Activated T-helper 1 cell treated with Interleukin-2 at 50 U/mL for 16 hours (primary cell): ENCODE measurements at places on chromosomes 12 and 14.

- DNase-seq: no peak
Observed at GRCh38 chr12:111130336-111130735, 210.0 kb upstream of the MYL2 start.

GRCh38 chr14:61201171-61201570, 80.0 kb downstream of the TMEM30B start:
- no peak for DNase-seq

- no peak for DNase-seq
Observed at GRCh38 chr12:6646276-6647082, 753 bp downstream of the ACRBP start.

DNA sequence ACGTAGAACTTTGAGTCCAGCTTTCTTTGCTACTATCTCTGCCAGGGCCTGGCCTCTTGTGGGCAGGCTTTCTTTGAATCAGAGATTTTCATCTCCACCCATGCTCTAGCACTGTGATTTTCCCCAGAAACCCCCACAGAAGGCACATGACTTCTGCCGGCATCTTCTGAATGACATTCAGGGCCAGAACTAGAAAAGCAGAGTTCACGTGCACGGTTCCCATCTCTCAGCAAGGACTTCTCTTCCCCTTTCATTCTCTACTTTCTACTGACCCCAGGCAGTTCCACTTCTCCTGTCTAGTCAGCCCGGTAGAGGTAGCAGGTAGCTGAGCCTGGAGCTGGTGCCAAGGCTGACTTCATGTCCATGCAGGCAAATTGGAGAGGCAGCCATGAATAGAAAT, 26.9 kb downstream of the BATF start:
- no peak for DNase-seq

DNA sequence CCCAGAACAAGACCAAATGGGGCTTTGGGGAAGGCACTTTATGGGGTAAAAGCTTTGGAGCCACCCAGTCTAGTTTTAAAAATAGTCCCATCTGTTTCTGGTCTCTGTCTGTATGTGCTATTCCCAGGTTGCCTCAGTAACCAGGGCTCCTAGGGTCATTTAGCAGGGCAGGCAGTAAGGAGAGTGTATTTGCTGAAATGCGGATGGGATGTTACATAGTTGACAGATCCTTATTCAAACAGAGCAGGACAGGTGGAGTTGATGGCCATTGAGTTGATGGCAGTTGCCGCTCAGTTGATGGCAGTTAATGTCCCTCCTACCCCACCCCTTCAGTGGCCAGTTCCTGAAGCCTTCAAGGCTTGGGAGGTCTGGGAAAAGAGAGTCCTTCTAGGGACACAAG, 4.6 kb downstream of the ZC3H10 start:
- no peak for DNase-seq

GRCh38 chr14:91250912-91251311, 6.4 kb upstream of the GPR68 start:
- no peak for DNase-seq

GRCh38 chr14:69698572-69698971, 68.4 kb upstream of the SRSF5 start:
- no peak for DNase-seq

GRCh38 chr14:66842911-66843512, 335.1 kb downstream of the GPHN start:
- no peak for DNase-seq

DNA sequence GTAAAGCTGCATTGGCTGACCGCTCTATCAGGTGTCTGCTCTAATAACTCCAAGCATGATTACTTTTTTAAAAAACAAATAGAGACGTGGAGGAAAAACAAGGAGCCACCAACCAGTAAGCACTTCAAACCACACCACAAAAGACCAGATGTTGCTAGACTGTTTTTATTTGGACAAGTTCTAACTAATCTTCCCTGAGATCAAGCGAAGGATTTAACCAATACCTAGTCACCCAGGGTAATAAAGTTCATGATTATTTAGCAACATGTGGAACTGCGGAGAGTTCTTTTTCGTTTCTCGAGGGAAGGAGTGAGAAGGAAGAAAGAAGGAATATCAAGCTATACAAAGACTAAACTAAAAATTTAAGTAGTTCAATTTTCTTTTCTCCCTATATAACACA, 288.1 kb downstream of the DUSP6 start:
- DNase-seq: no peak

DNA sequence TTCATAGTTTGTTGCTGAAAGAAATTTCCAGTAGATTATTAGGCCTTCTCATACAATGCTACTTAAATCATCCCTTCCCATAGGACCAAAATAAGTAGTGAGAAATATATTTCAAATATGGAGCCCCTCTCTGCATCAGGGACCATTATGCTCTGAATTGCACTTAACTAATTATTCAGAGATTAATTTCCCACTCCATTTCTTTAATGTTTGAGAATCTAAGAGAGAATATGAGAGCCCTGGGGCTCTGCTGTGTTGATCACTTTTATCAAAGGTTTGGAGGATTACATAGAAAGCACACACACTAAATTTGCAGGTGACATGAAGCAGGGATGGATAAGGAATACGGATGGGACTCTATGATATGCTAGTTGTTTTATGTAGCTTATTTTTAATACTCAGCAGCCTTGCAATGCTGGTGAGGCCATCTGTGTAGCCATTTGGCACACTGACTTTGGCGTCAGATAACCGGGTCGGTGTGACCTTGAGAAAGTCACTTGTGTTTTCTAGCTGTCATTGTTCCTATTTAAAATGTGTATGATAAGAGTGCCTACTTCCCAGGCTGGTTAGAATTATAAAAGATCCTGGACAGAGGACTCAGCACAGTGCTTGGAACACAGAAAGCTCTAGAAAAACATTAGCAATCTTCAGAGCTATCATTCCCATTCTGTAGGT, 49.9 kb upstream of the FBXO21 start:
- no peak for DNase-seq

- no peak for DNase-seq
Observed at GRCh38 chr12:49344486-49345050, 2.1 kb upstream of the DNAJC22 start.

DNA sequence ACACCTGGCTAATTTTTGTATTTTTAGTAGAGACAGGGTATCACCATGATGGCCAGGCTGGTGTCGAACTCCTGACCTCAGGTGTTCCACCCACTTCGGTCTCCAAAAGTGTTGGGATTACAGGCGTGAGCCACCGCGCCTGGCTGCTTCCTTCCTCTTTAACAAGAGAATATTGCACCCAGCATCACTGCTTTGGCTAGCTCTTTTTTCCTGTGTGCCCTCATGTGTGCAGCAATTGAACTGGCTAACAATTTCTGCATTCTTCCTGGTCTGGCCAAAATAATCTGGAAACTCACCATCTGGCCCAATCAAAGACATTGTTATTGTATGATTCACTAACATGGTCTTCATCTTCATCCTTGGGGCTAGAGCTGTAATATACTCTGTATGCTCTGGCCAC, 2.7 kb upstream of the ASB8 start:
- DNase-seq: no peak

GRCh38 chr14:66641861-66642635, 134.1 kb downstream of the GPHN start:
- no peak for DNase-seq

- DNase-seq: peak; percentile 24
Observed at GRCh38 chr12:104957719-104958000, 430 bp downstream of the SLC41A2 start.

GRCh38 chr12:92233346-92234015, 87.8 kb upstream of the BTG1 start:
- no peak for DNase-seq

- DNase-seq: no peak
Observed at GRCh38 chr14:99481745-99482099, 513 bp downstream of the CCNK start.

DNA sequence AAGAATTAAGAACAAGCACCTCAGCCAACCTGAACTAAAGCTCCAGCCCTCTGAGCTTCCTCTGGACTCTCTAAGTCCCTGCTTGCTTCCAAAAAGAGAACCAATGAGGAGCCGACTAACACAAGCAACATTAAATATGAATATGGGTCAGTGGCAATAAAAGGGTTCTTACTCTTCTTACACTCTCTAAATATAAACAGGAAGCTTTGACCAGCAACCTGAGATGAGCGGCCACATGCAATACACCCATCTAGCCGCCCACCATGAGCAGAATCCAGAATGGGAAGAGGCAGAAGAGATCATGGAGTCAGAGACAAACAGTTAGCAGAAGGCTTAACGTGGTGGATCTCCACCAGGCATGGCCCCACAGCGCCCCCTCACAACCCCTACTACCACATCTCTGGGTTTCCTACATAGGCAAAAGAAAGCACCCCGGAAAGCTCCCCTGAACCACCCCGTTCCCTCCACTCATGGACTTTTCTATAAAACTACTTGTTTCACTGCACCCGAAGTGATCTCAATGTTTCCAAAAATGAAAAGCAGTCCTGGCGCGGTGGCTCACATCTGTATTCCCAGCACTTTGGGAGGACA, 59.4 kb downstream of the TTC7B start:
- no peak for DNase-seq

DNA sequence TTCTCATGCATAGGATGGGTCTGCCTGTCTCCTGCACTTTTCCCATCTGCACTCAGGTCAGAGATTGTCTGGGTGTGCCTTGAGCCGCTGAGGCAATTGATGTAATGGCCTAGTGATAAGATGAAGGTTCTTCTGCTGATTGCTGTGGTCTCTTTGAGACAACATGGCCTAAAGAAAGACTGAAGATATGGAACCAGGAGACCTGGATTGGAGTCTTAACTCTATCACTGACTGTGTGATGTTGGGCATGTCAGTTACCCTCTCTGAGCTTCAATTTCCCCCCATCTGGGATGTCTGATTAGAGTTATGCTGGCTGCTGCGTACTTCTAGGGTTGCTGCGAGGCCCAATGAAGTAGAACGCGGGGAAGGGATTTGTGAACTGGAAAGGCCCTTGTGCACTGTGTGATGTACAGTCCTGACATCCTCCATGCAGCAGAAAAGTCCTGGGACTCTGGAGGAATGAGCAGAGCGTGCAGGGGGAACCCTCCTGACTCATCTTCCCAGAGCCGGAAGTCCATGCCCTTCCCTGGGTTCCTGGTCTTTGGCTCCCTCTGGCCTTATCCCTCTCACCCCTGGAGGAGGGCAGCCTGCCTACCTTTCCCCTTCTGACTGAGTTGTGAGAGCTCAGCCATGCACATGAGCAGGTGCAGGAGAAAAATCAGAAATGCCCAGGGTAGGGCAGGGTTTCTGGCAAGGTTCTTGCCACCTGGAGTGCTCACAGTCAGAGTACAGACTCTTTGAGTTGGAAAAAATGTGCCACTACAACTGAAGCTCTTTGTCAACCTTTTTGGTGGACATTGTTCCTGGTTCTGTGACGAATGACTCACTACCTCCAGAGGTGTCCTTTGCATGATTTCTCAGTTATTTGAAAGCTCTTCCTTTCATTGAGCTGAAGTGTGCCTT, 21.1 kb downstream of the PLEKHD1 start:
- no peak for DNase-seq

- DNase-seq: no peak
Observed at GRCh38 chr12:96177013-96177412, 17.2 kb upstream of the ELK3 start.

GRCh38 chr12:1305063-1305434, 289.3 kb downstream of the FBXL14 start:
- no peak for DNase-seq

DNA sequence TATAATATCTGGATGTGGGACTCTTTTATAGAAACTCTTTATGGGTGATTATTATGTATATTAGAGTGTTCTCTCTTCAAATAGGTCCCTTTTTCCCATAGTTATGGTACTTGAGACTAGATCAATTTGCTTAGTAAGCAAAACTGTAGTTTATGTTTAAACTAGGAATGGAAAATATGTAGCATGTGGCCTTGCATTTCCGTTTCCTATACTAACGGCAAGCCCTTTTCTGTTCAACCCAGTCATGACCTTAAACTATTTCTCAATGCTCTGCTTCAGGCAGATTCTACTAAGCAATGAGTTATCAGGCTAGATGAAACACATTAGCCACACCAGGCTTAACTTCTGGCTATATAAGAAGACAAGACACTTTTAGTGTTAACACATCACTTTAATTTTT, 84.6 kb downstream of the OTOGL start:
- no peak for DNase-seq

GRCh38 chr12:105368047-105368646, 37.7 kb downstream of the C12orf75 start:
- DNase-seq: no peak

DNA sequence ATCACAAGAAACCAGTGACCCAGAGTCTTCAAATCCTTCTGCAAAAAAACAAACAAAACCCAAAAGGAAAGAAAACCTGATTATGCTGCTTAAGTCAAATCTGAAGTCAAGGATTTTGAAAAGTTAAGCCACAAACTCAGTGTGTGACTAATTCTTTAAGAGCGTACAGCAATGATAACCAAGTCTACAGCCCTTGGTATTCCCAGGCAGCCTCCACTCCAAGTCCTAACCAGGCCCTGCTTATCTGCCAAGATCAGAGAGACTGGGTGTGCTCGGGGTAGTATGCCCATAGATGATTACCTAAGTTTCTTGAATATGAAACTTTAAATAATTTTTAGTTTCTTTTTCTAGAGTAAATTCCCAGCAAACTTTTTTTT, 13.1 kb downstream of the PGAM5 start:
- DNase-seq: no peak

DNA sequence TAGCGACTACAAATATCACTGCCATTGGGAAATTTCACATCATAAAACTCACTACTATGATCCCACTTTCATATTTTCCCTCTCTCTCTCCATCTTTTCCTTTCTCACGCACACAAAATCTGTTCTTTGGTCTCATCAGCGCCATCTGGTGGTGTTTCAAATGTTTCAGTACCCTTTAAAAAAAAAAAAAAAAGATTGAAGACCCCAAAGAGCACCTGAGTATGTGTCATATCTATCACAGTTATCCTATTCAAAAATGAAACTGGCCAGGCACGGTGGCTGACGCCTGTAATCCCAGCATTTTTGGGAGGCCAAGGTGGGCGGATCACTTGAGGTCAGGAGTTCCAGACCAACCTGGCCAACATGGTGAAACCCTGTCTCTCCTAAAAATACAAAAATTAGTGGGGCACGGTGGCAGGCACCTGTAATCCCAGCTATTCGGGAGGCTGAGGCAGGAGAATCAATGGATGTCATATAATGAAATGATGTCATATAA, 72.4 kb downstream of the TTC9 start:
- DNase-seq: peak; percentile 4

DNA sequence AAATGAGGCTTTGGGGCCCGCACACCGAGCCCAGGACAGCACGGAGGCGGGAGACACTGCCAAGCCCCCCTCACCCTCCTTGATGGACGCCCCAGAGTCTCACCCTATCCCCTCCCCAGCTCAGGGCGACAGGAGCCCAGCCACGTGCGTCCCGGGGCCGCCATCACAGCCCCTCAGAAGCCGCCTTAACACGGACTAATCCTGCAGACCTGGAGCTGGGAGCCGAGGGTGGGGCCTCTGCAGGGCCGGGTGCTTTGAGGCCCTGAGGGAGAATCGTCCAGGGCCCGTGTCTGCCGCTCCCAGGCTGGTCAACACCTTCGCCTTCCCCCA, 79.7 kb upstream of the FBRSL1 start:
- DNase-seq: no peak

DNA sequence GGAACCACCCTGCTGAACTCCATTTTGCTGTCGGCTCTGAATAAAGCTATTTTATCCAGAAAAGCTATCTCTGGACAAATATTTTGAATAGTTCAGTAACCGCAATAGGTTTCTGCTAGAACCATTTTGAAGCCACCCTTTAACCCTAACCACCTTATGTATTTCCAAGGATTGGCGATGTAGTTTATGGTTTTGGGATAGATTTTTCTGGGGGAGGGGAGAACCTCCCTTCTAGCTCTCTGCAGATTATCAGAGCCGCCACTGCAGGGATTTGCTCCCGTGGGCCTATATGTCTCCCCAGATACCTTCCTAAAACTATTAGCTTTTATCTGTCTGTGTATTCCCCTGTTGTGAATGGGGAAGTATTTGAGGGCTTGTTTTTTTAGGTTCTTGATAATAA, 1.8 kb upstream of the TUBA1B start:
- DNase-seq: no peak
